ENCODE measurements at places on chromosomes 16 and 17. TPM values are rescaled to one million over a fixed set of nuclear protein-coding genes. Genes with fewer than 3 reads are reported as not detected.

- no peaks in the 10 kb centered on the region for H3K4me1 ChIP-seq
- peaks cover 27% of the 10 kb centered on the region for H3K27me3 ChIP-seq
- peak; percentile 59 for DNase-seq
These were observed 572 bp downstream of the FAM171A2 start for GRCh38 chr17:44362949-44363612.

DNA sequence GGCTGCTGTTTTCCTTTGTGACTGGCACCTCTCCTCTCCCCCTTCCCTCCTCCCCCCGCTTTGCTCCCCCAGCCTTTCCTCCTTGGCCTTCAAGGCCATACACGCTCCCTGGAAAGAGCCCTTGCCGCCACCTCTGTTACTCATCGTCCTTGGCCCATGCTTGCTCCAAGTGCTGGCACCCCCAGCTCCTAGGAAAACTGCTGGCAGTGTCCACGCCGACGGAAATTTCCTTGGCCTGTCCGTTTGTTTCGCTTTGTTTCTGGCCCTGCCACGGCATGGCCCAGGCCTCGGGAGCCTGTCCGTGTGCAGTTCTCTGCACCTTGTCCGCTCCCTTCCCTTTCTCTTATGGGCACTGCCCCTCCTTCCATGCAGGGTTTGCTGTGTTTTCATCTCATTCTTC, 18.0 kb downstream of the CA5A start:
- no peak overlapping the region for H3K27ac ChIP-seq
- no peak overlapping the region for H3K4me3 ChIP-seq
- DNase-seq = no peak
- H3K4me1 ChIP-seq = no peaks in the 10 kb centered on the region
- H3K36me3 ChIP-seq = no peaks in the 10 kb centered on the region

DNA sequence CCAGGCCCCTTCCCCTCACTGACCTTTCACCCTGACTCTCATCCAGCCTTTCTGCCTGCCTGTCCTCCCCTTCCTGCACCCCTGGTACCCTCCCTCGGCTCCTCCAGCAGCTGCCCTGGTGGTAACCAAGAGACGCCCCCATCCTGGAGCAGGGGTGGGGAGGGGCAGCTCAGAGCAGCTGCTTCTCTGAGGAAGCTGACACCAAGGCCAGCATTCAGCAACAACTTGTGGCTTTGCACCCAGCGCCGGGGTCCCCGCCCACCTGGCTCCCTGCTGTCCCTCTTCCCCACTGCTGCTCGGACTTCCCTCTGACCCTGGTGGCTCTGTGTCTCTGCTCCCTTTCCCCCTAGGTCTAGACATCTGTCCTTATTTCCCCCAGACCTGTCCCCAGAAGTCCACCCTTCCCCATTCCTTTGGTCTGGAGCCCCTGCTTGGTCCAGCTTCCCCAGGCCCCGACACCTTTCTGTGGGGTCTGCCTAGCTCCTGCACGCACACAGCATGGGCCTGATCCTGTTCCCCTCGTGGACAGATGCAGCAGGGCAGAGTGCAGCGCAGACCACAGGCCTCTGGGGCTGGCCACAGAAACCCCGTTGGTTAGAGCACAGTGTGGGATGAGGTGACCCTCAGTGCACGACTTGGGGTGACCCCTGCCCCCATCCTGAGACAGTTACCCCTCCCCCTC, 1.2 kb upstream of the ATP2A1 start:
- no peak overlapping the region for H3K4me3 ChIP-seq
- peaks cover 4% of the 10 kb centered on the region for H3K36me3 ChIP-seq
- DNase-seq = no peak
- no peak overlapping the region for H3K27ac ChIP-seq

GRCh38 chr16:68291227-68291626, 19.5 kb downstream of the SLC7A6OS start:
- H3K27ac ChIP-seq = peak overlapping the region; percentile 81
- peak overlapping the region; percentile 18 for H3K4me3 ChIP-seq
- no peaks in the 10 kb centered on the region for H3K27me3 ChIP-seq
- H3K36me3 ChIP-seq = peaks cover 27% of the 10 kb centered on the region
- DNase-seq = no peak

- no peak for DNase-seq
- H3K27ac ChIP-seq = no peak overlapping the region
- H3K36me3 ChIP-seq = no peaks in the 10 kb centered on the region
- peaks cover 2% of the 10 kb centered on the region for H3K4me1 ChIP-seq
- peaks cover 25% of the 10 kb centered on the region for H3K27me3 ChIP-seq
These were observed 155.7 kb upstream of the TNRC6C start for GRCh38 chr17:77802811-77803220.

DNA sequence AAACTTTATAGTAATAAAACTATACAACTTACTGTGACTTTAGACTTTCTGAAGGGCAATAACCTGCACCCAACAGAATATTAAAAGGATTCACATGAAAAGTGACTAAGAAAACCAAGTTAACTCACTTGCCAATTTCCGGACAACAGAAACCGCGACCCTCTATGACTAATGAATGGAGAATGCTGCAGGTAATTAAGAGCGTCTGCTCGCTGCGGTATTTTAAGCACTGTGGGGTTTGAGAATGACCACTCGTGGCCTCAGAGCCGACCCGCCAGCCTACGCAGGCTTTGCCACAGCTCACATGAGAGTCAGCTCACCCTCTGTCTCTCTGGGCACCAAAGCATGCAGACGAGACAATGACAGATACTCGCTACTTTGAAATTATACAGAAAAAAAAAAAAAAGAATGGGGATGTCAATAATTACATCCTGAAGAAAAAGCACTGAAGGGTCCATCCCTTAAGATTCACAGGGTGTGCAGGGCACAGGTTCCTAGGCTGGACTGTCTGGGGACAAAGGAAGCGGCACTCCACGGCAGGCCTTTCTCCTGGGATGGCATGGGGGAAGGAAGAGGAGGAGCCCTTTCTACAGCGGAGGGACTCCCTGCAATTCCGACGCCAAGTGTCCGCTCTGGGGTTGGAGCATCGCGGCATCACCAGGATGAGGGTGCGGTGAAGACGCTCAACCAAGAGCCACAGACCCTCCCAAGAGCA, 35.0 kb downstream of the ZCCHC14 start:
- H3K36me3 ChIP-seq = peaks cover 9% of the 10 kb centered on the region
- DNase-seq = no peak
- H3K27me3 ChIP-seq = no peaks in the 10 kb centered on the region

PRKCA gene
- 31.1 TPM for total RNA-seq

PABPN1L gene
- total RNA-seq = not detected

NHERF2 gene
- 4.5 TPM for total RNA-seq

INCA1 gene
- 0.56 TPM for total RNA-seq

All from natural killer cell treated with Interleukin-12 subunit alpha and Interleukin-12 subunit beta and Interleukin-15 and Interleukin-18, amount 100 ng/mL, for 72 hours (primary cell).